ENCODE measurements at places on chromosomes 2 and 18.

DNA sequence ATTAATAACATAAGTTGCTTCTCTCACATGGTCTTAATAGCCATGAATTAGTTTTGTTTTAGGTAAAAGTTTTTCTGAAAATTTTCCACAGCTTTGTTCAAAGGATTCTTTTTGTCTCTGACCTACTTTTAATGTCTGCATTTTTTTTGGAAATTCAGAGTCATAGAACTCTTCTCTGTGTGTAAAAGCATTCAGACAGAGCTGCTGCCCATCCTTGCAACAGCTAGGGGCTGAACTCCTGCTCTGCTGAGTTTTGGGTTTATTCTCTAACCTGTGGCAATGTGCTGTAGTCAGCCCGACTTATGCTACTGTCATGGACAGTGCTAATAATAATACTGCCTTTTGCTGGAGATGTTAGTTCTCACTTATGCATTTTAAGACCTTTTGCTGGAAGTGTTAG lies 44.1 kb downstream of the RALBP1 start:
- no peak for DNase-seq

- DNase-seq: no peak
Measured at GRCh38 chr2:128894896-128895295, 576.2 kb upstream of the HS6ST1 start.

GRCh38 chr18:12085136-12085535 lies 8.5 kb upstream of the ANKRD62 start:
- DNase-seq: no peak

GRCh38 chr18:28961669-28962228 lies 784.8 kb upstream of the CDH2 start:
- DNase-seq: no peak

DNA sequence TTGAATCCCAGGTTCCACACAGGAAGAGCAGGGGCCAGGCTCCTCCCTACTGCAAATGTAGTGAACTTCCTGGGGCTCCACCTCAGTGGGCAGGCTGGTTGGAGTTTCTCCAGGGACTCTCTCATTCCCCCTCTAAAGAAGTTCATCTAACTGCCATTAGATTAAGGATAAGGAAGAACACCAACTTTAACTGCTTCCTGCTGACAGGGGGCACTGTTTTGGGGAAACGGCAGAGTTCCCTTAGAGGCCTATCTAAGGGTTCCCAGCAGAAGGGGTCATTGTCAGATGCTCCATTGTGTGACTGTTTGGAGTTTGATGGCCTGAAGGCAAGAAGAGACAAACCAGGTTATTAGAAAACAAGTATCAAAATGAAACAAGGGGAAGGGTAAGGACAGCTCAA lies 2159.7 kb upstream of the PIK3C3 start:
- no peak for DNase-seq

GRCh38 chr18:58922995-58923394 lies 58.3 kb downstream of the ZNF532 start:
- DNase-seq: no peak

DNA sequence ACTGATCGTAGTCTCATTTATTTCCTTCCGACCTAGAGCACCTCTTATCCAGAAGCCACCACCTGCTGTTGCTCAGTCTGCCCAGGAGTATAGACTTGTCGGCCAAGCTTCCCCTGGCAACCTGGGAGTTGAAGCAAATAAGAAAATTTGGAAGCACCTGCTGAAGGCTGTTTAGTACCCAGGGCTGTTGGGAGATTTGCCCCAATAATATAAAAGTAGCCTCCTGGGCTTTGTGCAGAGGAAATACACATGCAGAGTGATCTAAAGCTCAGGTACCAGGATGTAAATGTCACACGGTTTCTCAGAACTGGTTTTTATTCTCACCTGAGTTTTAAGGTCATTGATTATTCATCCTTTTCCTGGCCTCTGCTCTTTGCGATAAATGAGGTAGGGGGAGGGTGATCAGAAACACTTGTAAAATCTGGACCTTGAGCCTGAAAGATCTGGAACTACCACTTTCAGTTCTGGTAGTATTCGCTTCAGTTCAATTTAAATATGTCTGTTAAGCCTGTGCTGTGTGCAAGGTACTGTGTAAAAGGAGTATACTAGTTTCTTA lies 789 bp upstream of the COX7A2L start:
- no peak for DNase-seq

DNA sequence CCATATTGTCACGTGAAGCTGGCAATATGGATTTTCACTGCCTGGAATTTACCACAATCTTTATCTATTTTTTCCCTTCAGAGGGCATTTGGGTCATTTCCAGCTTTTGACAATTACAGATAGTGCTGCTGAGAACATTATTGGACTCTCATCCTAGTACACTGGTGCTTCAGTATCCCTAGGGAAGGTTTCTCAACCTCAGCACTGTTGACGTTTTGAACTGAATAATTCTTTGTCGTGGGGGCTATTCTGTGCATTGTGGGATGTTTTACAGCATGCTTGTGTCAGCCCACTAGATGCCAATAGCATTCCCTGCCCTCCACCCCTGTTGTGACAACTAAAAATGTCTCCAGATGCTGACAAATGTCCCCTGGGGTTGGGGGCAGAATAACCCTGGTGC lies 185.7 kb downstream of the TPGS2 start:
- no peak for DNase-seq

DNA sequence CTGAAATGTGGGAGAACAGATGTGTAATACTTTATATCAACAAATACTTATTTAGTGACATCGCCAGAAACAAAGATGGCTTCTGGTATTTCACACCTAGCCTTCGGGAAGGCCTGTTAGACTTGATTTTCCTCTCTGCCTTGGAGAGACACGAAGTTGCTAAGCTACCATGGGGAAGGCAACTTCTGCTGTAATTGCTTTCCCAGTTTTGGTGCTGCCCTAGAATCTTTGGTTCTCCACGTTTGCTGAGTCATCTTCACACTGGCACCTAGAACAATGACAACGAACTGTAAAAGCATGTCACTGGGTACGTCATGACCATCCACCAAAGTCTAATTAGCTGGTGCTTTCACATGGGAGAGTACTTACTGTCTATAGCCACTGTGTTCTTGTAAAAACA lies 58.7 kb upstream of the ACTR3 start:
- DNase-seq: no peak

- no peak for DNase-seq
Measured at GRCh38 chr2:224937887-224938286, 104.4 kb downstream of the DOCK10 start.

DNA sequence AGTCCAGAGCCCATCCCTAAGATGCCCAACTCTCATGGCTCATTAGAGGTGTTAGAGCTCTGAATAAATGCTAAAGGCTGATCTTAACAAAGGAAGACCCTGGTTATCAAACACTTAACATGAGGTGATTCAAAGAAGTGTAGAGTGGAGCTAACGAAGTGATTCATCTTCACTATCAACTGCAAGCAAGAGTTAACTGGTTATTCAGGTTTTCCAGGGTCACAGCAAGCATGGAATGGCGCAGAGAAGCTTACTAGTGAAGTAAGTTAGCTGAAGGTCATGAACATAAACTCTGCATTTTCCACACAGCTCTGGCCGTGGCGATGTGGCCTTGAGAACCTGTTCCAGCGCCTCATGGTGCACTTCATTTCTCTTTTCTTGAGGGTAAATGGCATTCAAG lies 17.0 kb downstream of the RND3 start:
- DNase-seq: no peak

GRCh38 chr2:225488743-225489142 lies 89.2 kb downstream of the NYAP2 start:
- no peak for DNase-seq

GRCh38 chr2:28904295-28904694 lies 9.8 kb downstream of the WDR43 start:
- DNase-seq: no peak

DNA sequence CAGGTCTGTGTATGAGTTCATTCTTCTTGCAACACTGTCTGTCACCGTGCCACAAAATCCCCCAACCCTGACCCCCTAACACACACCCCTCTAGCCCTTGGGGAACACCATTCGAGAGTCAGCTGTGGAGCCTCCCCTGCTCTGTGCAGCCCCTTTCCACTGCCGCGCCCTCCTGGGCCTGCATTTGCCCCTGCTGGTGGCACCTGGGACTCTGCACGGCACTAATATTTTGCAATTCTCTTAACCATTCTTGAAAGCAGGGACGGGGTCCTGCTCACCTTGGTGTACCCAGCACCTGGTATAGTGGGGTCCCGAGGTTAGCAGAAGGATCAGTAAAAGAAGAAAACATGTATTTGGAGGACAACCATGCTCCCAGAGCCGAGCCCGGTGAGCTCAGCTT lies 124.0 kb downstream of the HDAC4 start:
- DNase-seq: no peak

GRCh38 chr2:213036836-213037235 lies 114.6 kb downstream of the IKZF2 start:
- DNase-seq: no peak

DNA sequence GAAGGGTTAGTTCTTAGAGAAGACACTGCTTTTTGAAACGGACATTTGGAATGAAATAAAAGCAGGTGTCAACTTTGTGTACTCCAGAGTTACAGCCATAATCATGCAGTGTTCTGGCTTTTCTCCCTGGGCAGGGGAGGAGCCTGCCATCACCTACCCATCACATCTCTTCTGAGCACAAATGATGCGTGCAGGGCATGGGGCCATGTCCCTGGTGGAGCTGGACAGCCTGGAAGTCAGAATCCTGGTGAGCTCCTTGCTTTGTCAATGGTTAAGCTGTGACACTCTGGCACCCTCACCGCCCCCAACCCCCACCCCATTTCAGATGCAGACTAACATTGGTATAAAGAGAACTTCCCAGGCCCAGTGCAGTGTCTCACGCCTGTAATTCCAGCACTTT lies 53.1 kb downstream of the PDCL3 start:
- DNase-seq: no peak

DNA sequence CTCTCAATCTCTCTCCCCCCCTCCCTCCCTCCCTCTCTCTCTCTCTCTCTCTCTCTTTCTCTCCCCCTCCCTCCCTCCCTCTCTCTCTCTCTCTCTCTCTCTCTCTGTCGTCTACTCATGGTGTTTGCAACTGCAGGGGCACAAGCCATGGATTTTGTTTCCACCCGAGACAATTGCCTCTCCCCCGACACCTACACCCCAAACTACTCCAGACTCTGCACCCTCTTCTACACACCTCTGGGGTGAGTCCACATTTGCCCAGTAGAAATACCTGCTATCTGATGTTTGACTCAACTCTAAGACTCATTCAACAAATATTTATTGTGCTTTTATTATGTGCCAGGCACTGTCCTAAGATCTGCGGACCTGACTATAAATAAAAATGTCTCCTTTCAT lies 93.7 kb downstream of the TMEM17 start:
- DNase-seq: no peak

- DNase-seq: no peak
Measured at GRCh38 chr2:101617796-101618195, 79.7 kb upstream of the MAP4K4 start.

DNA sequence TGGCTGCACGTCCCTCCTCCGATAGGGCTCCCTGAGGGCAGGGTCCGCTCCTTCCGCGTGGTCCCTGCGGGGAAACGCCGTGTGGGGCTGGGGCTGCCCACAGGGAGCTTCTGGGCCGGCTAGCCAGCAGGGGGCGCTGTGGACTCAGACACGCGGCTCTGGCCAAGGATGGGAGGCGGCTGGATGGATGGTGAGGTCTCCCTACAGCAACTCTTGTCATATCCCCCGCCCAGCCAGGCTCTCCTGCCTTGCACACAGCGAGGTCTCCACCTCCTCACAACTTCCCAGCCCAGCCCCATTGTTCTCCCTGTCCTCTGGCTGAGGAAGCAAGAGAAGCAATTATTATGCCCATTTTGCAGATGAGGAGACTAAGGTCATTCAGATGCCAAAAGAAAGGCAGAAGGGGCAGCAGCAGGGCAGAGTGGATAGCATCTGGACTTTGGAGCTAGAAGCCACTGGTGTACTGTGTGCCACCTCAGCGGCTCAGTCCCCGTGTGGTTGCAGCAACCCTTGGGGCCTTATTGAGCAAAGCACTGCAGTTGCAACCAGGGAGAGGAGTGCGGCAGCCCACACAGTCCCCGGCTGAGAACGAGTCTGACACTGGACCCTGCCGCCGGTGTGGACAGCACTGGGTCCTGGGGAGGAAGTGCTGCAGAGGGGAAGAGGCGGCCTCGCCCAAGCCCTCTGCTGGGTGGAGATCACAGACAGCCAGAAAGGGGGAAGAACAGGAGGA lies 99.0 kb downstream of the ZFP36L2 start:
- DNase-seq: peak; percentile 78

DNA sequence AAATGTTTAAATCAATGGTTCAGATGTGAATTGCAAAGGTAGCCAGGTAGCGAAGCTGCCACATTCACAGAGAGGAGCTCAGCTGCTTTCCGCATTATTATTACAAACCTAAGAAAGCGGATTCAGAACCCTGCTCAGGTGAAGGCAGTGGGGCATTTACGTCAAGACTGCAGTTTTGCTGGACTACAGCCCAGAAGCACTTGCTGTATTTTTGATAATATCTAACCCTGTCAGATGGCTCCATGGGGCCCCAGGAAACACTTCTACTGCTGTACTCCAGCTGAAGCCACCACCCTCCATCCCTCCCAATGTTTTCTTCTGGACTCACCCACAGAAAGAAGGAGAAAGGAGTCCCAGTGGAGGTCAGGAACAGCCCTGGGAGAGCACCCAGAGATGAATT lies 96.9 kb downstream of the TPO start:
- DNase-seq: no peak

DNA sequence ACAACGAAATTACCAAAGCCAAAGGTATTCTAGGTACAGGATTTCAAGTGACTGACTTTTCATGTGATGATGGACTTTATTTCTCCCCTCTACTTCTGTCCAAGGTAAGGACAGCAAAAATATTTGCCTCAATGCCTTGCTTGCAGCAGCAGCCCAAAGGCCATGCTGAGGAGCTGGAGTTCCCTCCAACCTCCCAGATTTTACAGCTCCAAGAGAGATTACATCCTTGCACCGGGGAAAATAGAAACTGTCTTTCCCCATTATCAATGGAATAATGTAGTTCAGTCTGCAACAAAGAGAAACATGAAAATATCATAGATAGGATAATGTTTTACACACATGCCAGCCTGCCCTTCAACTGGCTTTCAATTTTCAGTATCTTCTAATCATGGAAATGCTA lies 13.5 kb downstream of the HSPD1 start:
- DNase-seq: no peak

DNA sequence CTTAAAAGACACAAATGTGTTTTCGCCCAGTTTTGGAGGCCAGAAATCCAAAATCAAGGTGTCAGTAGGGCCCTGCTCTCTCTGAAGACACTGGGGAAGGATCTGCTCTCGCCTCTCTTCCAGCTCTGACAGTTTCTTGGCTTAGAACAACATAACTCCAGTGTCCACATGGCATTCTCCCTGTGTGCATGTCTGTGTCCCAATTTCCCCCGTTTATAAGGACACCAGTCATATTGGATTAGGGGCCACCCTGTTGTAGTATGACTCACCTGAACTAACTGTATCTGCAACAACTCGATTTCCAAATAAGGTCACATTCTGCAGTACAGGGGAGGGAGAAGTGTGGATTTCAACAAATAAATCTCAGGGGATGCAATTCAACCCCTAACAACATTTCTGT lies 263.2 kb downstream of the SS18 start:
- DNase-seq: no peak

All from activated CD8-positive, alpha-beta memory T cell treated with anti-CD3 and anti-CD28 coated beads for 4 hours (primary cell).